ENCODE measurements at places on chromosomes 4 and X.

- DNase-seq, result no peak
These were observed 1.7 kb upstream of the ZFP92 start for GRCh38 chrX:153409414-153410101.

DNA sequence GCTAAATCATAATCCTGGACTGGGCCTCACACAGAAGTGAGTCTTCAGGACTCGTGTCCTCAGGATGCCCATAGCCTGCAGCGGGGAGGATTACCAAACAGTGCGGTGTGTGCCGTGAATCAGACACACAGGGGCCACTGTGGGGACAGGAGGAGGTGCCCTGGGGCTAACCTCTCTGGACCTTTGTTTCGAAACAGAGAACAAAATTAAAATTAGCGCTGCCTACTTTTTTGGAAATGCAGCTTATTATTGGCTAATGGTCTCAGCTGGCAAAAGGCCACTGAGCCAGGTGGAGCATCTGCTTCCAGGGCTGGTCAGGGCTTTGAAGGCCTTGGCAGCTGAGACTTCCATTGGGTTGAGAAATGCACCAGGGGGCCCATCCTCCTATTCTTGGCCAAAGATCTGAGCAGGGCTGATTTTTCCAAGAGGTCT, 236.2 kb downstream of the EVC2 start:
- no peak for DNase-seq

DNA sequence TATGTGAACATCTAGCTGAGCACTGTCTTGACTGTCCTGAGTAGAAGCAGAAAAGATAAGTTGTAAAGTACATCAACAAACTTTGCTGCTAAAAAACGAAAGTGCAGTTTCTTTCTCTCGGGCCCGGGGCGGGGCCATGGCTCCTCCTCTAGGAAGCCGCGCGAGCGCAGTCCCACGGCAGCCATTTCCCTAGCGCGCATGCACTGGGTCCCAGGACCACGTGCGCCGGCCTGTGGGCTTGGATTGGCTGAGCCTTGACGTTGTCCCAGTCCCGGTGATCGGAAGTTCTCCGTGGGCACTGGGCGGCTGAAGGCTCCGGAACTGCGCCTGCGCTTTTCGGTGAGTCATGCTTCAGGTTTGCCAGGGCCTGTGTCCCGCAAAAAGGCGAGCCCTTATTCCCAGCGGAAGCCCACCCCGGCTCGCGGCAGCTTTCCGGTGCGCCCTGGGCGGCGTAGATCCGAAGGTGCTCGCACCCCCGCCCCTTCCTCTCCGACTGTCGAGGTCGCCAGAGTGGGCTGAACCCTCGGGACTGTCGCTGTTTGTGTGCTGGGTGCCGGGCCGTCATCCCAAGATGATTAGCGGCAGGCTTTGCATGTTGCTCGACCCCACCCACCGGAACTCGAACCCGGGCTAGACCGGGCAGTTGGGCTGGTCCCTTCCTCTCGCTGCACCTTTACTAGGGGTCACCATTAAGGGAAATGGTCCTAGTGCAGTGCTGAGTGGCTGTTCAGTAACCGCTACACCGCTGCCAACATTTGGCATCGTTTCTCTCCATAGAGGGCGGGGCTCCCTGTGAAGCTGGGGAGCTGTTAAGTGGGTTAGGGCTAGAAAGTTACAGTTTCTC, at the start of gene TCEANC:
Gene TCEANC, plus strand, starts transcription at position 292 of the 844 bp plus-strand sequence. CDS start 9,368 bp downstream, outside the sequence.
- peak; percentile 93 for DNase-seq

DNA sequence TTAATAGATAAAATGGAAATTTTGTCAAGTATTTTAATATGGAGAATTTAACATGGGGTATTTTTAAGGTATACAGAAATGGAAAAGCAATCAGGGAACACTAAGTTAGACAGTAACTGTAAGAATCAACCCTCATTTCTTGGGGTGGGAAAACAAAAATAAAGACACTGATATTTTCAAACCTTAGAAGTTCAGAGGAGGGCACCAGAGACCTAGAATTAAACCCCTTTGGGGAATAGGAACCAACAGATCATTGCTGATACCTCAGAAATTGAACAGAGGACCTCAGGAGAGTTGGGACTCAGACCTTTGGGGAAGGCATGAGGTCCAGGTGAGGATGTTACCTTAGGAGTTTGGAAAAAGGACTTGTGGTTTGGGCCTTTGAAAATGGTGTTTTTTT, 435.6 kb downstream of the TMA16 start:
- no peak for DNase-seq

- DNase-seq, result no peak
These were observed 943.1 kb downstream of the ARAP2 start for GRCh38 chr4:35300996-35301774.

DNA sequence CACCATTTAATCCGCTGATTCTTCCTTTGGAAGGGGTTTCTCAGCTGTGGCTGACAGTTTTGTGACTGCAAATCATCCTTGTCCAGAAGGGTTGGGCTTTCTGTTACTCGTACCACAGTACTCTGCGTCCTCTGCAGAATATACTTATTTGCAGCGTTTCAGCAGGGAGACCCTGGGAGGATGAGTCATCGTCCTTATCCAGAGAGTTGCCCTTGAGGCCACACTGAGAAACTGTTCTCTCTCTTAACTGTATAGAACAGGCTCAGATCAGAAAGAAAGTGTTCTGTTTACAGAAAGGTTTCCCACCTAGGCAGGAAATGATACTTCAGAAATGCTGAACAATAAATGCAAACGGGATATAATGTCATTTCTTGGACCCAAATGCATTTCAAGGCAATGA, 47.8 kb upstream of the DDX53 start:
- DNase-seq, result no peak

DNA sequence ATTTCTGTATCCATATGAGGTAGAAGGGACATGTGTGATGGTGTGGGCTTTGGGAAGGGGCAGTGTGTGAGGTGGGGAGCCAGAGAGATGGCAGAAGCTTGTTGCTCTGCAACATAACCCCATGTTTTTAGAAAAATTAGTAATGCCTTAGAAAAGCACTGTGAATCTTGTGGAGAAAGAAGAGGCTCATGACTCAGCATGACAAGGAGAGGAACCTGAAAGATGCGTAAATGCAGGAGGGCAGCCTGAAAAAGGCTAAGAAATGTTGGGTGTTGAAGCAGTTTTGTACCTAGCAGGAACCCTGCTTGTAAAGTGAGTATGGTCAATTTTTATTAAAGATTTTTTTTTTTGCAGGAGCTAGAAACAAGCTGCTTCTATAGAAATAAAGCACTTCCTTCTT, 59.8 kb downstream of the ARSJ start:
- no peak for DNase-seq

DNA sequence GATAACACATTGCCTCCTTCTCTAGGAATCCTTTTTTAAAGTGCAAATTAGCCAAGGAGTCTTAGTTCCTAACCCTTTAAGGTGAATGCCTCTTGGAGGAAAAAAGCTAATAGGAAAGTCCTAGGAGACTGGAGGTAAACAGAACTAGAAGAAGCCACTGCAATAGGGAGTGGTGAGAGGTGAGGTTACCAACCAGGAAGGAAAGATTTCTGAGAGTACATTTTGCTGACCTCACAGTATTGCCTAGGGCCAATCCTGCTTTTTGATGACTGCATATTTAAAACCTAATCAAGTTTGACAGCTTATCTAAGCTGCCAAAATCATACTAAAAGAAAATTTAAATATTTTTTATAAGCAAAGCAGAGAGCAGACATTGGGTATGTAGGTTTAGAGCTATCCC, 7.3 kb upstream of the CUL4B start:
- no peak for DNase-seq

DNA sequence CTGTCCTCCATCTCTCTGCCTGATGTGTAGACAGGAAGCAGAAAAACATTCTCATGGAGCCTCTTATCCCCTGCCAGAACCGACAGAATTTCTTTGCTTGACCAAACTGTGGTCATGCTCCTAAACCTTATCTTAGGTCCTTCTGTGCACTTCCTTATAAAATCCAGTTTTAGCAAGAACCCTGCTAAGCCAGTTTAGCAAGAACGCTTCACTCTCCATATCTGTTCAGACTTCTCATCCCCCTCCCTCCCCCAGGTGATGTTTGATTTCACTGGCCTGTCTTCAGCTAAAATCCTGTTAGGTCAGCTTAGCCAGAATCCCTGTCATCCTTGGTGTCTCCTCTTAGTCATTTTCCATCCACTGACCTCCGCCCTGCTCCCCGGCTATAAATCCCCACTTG, 1130.9 kb upstream of the PRKX start:
- no peak for DNase-seq

DNA sequence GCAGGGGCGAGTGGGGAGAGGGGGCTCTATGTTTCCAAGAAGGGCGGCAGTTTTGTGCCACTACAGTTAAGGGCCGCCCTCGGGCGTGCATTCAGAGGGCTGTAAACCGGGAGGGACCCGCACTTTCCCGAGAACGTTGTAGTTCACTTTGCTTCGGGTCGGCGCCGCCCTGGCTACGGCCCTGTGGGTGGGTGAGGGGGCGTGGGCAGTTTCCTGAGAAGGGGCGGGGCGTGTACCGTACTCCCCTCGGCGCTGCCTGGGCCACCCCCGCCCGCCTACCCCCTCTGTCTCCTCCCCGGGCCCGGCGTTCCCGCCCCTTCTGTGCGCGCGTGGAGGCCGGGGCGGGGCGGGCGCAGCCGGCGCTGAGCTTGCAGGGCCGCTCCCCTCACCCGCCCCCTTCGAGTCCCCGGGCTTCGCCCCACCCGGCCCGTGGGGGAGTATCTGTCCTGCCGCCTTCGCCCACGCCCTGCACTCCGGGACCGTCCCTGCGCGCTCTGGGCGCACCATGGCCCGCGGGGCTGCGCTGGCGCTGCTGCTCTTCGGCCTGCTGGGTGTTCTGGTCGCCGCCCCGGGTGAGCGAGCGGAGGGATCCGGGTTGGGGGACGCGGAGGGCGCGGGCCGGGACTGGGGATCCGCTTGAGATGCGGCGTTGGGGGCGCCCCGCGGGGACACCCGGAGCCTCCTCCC, at the start of gene CD99:
Gene CD99, plus strand, starts transcription at position 440 of the 687 bp plus-strand sequence. Its CDS starts 66 bp downstream, at position 506.
- DNase-seq, result peak; percentile 78

DNA sequence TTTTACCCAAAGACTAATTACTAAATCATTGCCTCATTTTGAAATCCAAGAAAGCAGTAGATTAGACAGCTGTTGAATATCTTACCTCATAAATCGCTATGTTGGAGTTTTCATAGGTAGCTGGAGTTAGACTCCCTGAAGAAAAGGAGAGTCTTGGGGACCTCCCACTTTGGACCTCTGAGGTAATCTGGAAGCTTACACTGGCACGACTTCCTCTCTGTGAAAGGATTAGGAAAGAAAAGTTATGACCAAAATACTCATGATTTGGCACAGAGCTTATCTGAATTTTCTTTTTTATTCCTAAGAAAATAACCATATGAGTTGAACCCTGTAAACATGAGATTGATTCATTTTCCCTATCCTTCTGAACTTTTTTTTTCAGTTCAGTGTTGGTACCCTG, 40.6 kb downstream of the GUCY2F start:
- DNase-seq, result no peak

GRCh38 chrX:48698306-48698705, 1.8 kb downstream of the SUV39H1 start:
- no peak for DNase-seq

GRCh38 chr4:175066923-175067627, 148.9 kb downstream of the ADAM29 start:
- no peak for DNase-seq

DNA sequence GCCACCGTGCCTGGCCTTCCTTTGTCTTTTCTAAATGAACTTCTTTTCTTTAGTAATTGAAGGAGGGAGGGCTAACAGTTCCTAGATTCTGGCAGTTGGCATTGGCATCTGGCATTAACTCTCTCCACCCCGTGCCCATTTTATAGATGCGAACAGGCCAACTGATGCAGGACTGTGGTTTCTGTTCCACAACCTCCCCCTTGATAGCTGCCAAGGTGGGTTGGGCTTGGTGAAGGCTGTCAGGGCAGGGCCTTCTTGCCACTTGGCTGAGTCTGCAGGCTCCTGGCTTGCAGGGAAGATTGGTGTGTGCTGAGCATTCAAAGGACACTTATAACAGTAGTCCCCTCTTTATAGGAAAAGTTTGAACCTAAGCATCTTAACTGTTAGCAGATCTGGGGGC, 4.3 kb downstream of the SOWAHD start:
- DNase-seq, result no peak

DNA sequence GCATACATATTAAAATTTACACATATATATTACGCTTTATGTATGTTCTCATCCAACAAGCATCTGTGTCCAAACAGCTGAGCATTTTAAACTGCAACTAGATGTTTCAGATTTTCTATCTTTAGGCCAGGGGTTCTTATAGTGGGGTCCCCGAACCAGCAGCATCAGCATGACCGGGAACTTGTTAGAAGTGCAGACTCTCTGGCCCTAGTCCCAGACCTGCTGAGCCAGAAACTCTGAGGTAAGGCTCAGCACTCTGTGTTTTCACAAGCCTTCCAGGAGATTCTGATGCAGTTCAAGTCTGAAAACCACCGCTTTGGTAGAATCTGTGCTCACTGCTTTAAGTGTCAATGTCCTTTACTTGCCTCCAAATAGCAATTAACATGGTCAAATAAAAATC, 266.2 kb upstream of the CASK start:
- no peak for DNase-seq

GRCh38 chr4:152997288-152997687, 61.2 kb downstream of the FHDC1 start:
- DNase-seq, result peak; percentile 66

DNA sequence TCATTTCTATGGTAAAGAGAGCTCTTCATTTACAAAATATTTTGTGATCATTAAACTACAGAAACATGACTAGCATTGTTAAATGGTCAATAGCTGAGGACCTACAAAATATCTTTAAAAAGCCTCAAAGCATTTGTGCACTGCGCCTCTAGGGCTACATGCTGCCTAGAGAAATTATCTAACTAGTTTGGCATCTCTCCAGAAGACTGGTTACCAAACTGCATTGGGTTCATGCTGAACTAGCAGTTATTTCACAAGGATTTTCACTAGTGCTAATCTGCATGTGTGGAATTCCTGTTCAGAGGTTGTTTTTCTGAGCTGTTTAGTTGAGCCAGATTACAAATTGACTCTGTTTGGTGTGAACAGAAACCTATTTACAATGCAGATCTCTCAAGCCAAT, 58.5 kb upstream of the PITX2 start:
- DNase-seq, result no peak

- no peak for DNase-seq
These were observed 7.0 kb downstream of the SFRP2 start for GRCh38 chr4:153781717-153782416.

DNA sequence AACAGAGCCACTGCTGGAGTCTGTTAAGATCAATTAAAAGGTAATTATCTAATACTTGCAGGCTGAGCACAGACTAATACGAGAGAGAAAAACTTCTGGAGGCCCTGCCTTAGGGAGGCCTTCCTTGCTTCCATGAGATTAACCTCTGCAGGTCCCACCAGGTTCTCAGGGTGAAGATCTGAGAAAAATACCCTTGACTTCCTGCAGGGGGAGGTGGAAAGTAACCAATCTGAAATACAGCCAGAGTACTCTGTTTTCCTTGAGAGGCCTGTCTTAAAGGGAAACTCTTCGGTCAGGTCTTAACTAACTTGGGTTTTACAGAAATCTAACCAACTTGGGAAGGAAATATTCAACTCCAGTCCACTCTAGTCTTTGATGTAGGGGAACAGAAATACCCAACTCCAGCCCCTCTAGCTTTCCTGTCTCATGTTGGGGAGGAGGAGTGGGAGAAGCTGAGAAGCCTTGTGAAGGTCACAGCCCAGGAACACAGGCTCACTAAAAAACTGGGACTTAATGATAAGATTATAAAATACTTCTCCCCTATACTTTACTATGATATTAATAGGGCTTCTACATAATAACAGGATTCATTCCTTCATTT, 77.1 kb downstream of the TBCK start:
- DNase-seq, result peak; percentile 29
